ENCODE measurements at places on chromosomes 3 and 15. TPM values are rescaled to one million over a fixed set of nuclear protein-coding genes. Genes with fewer than 3 reads are reported as not detected.

GRCh38 chr3:80733522-80734176, 965.9 kb upstream of the ROBO1 start:
- DNase-seq: peak; percentile 6

- DNase-seq: no peak
These were observed 31.9 kb downstream of the SLMAP start for GRCh38 chr3:57787867-57788623.

The WNT7A gene
- not detected for polyA plus RNA-seq

DNA sequence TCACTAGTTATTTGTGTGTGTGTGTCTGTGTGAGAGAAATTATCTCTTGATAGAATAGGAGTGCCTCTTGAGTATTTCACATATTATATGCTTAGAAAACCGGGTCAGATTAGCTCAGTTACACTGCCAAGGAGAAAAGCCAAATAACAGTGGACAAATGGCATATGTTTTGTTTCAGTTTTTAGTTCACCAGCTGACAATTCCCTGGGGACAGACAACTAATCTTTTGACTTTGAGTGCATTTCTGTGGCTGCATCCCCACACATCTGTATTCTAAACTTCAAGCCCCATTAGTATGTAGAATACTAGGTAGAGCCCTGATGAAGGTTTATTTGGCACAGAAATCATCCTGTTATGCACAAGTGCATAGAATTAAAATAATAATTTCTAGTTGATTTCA, 227.7 kb upstream of the CNTN3 start:
- DNase-seq: no peak

DNA sequence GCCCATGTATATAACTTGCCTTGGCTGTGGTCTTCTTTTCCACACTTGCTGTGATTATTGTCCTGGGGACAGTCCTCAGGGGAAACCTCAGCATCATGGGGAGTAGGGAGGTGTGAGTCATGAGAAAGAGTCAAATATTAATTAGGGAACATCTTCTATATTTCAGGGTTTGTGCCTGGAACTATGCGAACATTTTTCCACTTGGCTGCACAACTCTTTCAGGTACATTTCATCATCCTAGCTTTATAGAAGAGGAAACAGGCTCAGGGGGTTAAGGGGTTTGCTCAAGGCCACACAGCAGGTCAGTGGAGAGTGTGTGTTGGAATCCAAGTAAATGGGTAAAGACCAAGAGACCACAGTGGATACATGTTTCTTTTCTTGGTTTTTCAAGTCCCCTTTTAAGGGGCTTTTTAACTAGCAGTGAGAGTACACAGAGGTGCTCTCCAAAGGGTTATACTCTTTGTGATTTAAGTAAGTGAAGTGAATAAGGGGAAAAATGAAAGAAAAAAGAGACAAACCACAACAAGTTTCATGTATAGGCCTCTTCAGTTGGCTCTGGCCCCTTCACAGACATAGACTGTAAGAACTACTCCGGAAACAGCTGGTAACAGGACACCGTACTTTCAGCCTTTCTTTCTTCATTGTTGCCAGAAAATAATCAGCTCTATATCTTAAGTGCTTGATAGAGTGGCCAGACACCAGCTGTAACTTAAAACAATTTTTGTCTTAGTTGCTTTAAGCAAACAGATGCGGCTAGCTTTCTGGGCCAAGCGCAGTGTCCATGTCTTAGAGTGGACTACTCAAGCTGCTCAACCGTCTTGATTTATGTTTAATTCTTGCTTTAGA, 64.6 kb downstream of the EEFSEC start:
- DNase-seq: no peak

GRCh38 chr3:134459562-134459961, 26.2 kb downstream of the ANAPC13 start:
- no peak for DNase-seq

The CHST14 gene
- polyA plus RNA-seq: 5.3 TPM

DNA sequence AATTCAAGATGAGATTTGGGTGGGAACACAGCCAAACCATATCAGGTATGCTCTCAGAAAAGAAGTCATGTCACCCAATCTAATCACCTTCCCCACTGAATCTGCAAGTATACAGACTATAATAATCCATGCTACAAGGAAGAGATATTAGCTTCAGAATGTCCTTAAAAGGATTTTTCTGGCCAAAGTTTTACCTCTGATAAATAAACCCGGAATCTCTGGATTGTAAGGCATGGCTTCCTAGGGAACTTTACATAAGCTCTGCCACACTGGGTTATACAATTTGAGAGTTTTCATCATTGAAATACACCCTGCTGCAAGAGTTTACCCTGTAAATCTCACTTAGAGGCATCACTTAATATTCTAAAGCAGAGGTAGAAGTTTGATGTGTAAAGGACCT, 330.5 kb upstream of the KCNMB2 start:
- DNase-seq: no peak

The MYEF2 gene
- 3.8 TPM for polyA plus RNA-seq

DNA sequence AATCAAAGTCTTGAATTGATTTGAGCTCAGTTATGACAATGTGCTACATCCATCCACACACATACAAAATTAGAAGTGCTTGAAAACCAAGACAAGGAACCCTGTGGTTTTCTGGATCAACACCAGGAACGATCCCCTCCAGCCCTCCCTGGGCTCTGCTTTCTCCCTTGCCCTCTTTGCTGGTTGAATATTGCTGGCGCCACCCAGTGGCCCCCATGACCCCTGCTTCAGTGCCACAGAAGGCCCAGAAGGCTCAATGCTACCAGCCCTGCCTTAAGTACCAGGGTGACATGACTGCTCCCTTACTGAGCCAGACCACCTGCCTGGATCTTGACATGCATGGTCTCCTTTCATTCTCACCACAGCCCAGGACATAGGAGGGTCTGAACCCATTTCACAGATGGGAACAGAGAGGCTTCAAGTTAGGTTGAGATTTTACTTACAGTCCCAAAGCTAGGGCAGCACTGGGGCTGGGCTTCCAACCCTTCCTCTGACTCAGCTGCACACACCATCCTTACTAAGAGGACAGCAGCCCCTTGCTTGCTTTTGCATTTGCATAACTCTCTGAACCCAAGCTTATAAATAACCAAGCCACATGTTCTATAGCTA, 15.0 kb downstream of the IL12A start:
- DNase-seq: peak; percentile 63

GRCh38 chr3:179898024-179898423, 138.7 kb downstream of the PEX5L start:
- DNase-seq: no peak

DNA sequence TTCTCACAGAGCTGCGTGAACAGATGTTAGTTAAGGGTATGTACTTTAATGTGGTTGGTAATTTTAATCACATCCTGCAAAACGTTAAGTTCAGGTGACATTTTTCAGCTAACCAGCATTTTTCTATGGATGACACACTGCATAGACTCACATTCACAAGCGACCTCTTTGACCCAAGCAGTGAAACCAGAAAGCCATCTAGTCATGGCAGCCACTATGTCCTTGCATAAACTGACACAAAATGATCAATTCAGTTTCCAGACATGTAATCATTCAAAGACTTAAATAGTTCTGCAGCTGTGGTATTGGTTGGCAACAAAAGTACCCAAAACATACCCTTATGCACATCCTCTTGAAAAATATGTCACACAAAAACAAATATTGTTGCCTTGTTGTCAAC, 7.4 kb upstream of the CAPN7 start:
- no peak for DNase-seq

The MYZAP gene
- 197 TPM for polyA plus RNA-seq

GRCh38 chr3:177057768-177058167, 139.5 kb downstream of the TBL1XR1 start:
- DNase-seq: no peak

The PLCB2 gene
- 4.2 TPM for polyA plus RNA-seq

GRCh38 chr3:29949940-29950616, 656.3 kb upstream of the TGFBR2 start:
- no peak for DNase-seq

- DNase-seq: no peak
These were observed 39.6 kb downstream of the LIPC start for GRCh38 chr15:58471348-58471747.

- DNase-seq: no peak
These were observed 45.9 kb upstream of the LIMD1 start for GRCh38 chr3:45548681-45549075.

DNA sequence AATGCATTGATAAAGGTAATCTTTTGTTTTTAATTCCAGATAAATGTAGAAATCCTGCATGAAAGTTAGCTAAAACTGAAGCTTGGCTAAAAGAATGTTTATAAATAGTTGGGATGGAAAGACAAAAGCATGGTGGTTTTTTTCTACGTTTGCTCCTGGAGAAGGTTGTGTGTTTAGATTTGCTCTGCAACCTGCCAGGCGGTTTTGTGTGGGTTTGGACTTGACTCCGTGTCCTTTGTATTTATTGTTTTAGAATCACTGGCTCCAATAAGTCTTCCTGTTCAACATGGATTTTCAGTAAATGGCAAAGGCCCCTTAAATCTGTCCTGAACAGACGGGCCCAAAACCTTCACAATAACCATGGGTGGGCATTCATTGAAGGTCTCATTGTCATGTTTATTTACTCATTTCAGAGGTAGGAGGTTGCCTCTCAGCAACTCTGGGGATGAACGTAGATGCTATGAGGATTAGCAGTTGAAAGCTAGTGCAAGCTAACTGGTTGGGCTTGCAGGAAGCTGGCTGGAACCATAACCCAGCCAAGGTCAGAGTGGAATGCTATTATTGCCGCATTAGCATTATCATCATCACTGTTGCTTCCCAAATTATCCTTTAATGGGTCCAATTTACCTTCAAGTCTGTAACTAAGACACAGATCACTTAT, 60.6 kb upstream of the ADAMTS9 start:
- DNase-seq: no peak

DNA sequence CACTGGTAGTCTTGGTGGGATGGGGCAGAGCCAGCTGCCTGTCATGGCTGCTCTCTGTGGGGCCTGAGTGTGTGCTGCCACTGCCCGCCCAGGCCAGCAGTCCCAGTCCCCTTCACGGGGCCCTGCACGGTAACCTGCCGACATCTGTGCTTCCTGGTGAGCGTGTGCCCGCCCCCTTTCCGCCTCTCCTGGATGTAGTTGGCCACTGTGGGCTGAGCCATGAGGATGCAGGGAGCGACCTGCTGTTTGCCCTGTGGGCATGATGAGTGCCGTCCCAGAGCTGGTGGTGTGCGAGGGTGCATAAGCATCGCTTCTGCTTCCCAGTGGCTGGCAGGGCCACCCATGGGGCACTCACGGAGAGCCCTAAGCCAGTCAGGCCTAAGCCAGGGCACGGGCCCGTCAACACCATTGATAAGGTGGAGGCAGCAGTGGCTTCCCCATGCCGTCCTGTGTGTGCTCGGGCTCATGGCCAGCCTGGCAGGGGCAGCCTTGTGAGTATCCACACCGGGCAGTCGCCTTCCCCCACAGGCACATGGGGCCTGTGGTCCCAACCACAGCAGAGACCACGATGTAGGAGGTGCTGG, 14.6 kb downstream of the PLXNA1 start:
- peak; percentile 43 for DNase-seq

DNA sequence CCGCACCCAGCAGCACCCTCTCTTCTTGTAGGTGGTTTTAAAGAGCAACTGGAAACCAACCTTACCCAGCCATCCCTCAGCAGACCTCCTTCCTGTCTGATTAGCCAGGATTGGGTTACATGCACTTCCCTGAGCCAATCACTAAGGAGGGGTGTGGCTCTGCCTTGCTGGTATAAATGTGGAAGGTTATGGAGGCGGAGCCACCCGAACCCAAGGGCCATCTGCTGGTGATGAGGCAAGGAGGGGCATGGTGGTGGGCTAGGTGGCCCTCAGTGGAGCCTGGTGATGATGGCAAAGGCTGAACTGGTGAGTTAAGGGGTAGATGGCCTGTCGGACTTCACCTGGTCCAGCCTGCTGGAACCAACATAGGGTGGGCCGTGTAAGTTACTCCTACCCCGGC, 39.8 kb downstream of the CCDC33 start:
- DNase-seq: no peak

GRCh38 chr3:150346266-150346665, 61.8 kb upstream of the TSC22D2 start:
- DNase-seq: no peak

DNA sequence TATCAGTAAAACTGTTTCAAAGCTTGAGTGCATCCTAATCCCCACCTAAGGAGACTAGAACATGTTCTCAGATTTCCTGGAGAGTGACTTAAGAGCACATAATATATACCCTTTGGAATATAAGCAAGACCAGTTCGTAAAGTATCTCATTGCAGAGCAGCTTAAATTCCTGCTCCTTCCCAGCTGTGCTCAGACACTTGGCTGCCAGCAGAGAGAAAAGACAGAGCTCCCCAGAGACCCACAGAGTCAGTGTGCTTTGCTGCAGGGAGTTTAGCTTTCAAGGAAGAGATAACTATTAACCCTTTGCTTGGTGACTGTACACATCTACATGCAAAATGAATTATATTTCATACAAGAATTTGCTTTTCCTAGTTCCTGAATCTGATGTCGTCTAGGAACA, 338.1 kb upstream of the ARHGEF26 start:
- DNase-seq: no peak

DNA sequence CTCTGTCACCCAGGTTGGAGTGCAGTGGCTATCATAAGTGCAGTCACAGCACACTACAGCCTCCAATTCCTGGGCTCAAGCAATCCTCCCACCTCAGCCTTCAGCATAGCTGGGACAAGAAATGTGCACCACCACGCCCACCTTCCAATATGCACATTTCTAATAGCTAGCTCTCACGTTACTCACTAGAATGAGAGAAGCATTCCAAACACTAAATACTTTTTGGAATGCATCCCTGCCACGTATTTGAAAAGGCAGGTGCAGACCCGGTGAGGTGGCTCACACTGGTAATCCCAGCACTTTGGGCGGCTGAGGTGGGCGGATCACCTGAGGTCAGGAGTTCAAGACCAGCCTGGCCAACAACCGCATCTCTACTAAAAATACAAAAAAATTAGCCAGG, 7.6 kb upstream of the TCF12 start:
- no peak for DNase-seq

The SMCO1 gene
- polyA plus RNA-seq: 3.2 TPM

The APH1B gene
- 4.9 TPM for polyA plus RNA-seq

DNA sequence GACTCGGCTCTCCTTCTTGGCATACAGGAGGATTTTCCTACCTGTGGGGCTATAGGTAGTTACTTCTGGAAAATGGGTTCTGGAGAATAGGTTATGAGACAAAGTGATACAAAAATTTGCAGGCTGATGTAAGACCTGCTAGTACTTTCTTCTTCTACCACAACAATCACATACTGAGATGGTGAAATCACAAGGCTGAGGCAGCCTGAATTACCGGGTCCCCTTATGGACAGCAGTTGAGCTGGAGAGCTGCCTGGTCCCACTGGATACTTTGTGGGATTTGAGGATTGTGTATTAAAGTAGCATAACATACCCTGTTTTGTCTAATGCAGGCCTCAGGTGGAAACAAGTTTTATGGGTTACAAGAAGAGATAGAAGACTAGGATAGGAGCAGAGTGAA, 86.5 kb upstream of the FAM98B start:
- DNase-seq: no peak

DNA sequence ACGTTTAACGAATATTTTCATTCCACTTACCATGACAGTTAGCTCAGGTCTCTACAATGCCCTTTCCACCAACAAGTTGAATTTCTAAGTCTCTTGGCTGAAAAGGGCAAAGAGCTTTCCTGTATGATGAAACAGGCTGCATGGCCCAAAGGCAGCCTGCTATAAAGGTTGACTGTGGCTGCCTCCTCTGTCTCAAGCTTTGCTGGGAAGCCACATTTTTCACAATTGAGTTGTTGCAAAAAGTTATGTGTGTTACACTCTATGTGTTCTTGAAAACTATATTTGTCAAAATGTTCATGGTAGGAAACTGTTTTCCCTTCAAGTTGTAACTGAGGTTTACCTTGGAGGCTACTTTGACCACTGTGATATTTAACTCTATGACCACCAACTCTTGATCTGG, 49.5 kb downstream of the DZIP1L start:
- no peak for DNase-seq

- no peak for DNase-seq
These were observed 202.5 kb downstream of the TUSC7 start for GRCh38 chr3:116912116-116912515.
